ENCODE measurements at places on chromosomes 7 and 10.

DNA sequence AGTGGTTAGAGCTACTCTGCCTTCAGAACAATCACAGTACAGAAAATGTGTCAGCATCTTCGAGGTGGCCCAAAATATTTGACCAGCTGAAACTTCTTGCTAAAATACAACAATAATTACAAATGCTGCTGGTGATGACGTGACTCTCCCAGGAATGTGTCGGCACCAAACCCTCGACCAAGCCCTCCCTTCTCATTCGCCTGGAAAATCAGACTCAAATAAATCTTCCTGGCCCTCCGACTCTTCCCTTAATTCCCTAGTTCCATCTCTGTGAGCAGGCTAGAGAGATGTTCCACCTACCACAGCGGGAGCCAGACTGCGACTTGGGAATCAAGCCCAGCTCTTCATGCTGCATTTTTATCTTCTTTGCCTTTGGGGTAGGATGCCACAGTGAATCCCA is 4.1 kb downstream of the PRSS2 start:
- DNase-seq = no peak

DNA sequence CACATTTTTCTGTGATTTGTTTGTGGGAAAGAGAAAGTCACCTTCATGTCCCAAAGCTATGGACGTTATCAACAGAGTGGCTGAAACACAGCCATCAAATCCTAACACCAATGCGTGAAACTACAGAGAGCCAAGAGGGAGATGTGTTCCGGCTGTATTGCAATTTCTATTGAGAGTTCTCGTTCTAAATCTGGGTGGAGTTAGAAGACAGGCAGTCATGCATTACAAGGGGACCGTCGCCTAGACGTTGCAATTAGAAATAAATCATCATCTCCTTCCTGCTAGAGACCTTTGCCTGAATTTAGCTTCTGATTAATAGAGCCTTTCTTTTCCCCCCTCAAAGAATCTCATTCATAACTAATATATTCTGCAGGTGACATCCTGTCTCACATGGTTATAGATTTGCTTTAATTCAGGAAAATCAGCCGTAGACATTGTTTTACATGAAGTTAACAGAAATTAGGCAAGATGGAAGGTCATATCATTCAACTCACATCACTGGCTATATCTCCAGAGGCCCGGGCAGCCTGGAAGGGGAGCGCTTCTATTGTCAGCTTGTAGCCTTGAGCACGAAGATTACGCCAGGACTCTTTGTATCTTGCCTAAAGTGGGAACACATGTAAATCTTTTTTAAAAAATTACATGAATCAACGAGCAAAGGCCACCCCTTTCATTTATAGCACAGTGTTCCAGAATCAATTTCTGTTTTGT is 52.6 kb downstream of the HABP2 start:
- DNase-seq = no peak

DNA sequence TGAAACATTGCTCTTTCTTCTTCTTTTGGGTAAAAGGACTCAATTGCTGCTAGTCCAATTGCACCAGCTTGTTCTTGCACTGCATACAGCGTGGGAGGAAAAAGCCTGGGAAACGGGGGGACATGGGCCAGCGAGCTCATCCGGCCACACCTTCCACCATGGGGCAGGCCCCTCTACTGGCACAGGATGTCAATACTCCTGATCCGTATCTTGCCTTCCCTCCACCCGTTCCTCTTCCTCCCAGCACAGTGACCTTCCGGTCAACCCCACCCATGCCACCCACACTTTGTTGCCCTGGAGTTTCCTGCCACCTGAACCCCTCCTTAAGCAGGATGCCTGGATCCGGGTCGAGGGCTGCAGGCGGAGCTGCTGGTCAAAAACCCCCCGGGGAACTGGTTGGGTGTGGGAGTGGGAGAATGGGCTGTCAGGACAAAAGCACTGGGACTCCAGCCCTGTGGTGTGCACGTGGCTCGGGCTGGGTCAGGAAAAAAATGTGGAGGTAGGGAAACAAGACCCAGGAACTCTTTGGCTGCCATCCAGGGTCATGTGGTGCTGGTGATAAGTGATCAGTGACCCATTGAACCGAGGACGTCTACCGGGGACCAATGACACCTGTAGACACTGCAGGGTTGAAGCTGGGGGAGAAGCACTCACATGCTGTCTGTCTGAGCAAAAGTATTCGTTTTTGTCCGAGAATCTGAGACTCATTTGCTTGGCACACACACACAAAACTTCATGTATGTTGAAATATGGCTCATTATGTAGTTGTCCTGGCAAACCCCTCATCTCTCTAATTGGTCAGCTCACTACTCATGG is 8.1 kb downstream of the IL2RA start:
- DNase-seq = peak; percentile 97

GRCh38 chr10:58356756-58357155 is 21.9 kb downstream of the UBE2D1 start:
- no peak for DNase-seq

DNA sequence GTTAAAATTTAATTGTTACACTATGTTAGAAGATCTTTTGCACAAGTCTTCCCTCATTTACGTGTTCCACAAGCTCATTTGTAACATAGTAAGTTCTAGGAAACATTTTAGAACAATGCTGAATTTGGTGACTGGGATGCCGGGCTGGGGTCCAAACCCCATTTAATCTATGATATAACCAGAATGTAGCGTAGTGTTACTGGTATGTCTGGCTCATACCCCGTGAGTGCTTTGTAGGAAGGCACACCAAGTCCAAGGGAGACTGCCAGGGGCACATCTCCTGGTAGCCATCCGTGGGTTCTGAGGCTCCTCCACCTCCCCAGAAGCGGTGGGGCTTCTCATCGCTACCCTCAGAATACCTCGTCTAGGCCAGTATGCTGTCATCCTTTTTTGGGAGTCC is 21.3 kb upstream of the TMEM236 start:
- no peak for DNase-seq
